ENCODE measurements at places on chromosomes 11 and 22. TPM values are rescaled to one million over a fixed set of nuclear protein-coding genes. Genes with fewer than 3 reads are reported as not detected.

The CSF2RB gene
- 8.6 TPM for total RNA-seq

The KDM4D gene
- 1.2 TPM for total RNA-seq

DNA sequence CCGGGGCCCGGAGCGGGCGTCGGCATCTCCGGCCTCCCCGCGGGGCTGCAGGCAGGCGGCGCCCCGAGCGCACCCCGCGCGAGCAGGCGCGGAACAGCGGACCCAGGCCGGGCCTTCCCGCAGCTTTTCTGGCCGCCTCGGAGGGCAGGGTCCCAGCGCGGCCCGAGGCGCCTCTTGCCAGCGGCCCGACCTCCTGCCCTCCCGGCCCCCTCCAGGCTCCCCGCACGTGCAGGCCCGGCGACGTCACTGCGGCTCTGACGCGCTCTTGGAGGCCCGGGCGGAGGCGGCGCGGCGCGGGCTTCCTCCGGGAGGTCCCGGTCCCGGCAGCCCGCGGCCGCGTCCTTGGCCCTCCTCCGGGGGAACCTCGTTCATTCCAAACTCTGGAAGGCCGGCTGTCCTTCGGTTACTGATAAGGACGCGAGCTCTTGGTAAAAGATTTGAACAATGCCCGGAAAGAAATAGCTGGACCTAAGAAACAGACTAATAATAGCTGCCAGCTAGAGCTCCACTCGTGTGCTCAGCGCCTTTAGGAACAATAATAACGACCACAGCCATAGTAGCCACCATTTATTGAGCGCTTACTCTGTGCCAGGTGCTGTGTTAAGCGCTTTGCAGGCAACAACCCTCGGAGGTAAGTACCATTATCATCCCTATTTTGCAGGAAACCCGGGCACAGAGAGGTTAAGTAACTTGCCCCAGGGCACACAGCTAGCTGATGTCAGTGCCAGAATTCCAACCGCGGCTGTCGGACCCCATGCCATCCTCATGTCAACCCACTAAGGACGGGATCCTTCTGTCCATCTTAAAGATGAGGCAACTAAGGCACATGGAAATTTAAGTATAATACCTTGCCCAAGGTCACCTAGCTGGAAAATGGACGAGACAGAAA, 39.1 kb upstream of the CREB3L1 start:
- H3K27me3 ChIP-seq, result no peaks in the 10 kb centered on the region
- H3K27ac ChIP-seq, result peak overlapping the region; percentile 46
- no peak for DNase-seq
- H3K36me3 ChIP-seq, result no peaks in the 10 kb centered on the region

DNA sequence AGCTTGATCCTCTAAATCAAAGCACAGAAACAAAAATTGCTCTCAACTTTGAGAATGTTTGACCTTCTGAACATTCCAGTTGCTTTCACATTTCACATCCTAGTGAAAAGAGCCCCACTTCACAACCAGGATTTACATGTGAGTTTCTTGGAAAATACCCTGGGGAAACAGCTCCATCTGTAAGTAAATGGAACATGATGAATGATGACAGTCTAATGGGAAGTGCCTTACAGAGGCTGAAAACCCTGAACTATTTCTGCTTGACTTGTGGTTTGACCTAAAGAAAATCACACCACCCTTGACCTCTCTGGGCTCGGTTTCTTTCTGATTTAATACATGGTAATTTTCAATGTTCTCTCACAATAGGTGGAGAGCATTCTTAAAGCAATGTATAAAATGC, 499.4 kb upstream of the API5 start:
- no peak for DNase-seq
- no peaks in the 10 kb centered on the region for H3K36me3 ChIP-seq
- H3K4me3 ChIP-seq, result no peak overlapping the region
- H3K27me3 ChIP-seq, result no peaks in the 10 kb centered on the region

The TTC9C gene
- total RNA-seq, result 25.8 TPM

The BANF1 gene
- 42.0 TPM for total RNA-seq

GRCh38 chr22:25496396-25497064, 67.9 kb upstream of the GRK3 start:
- H3K27ac ChIP-seq, result no peak overlapping the region
- no peak for DNase-seq
- no peak overlapping the region for H3K4me3 ChIP-seq
- no peaks in the 10 kb centered on the region for H3K36me3 ChIP-seq
- no peaks in the 10 kb centered on the region for H3K27me3 ChIP-seq

GRCh38 chr11:6686006-6686405, 2.9 kb upstream of the MRPL17 start:
- H3K4me1 ChIP-seq, result no peaks in the 10 kb centered on the region

DNA sequence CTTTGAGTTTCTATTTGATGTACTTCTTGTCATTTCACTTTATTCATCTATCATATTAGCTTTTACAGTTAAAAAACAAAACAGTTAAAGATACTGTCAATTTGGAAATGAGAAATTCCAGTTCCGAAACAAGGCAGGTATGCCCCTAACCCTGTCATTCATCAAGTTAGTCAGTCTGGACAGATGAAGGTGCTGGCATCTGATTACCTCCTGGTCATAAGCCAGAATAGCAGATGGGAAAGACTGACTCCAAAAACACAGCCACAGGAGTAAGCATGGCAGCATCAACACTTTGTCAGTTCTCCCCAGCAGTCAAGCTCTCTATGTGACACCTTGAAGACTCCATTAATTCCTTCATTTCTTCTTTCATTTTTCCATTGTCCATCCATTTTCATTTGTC, 4.3 kb downstream of the LRRC51 start:
- no peaks in the 10 kb centered on the region for H3K27me3 ChIP-seq
- no peaks in the 10 kb centered on the region for H3K36me3 ChIP-seq
- no peak overlapping the region for H3K4me3 ChIP-seq
- H3K4me1 ChIP-seq, result no peaks in the 10 kb centered on the region
- no peak for DNase-seq
- no peak overlapping the region for H3K27ac ChIP-seq

The CYP2D6 gene
- 2.0 TPM for total RNA-seq
